ENCODE measurements at places on chromosomes 4 and X.

DNA sequence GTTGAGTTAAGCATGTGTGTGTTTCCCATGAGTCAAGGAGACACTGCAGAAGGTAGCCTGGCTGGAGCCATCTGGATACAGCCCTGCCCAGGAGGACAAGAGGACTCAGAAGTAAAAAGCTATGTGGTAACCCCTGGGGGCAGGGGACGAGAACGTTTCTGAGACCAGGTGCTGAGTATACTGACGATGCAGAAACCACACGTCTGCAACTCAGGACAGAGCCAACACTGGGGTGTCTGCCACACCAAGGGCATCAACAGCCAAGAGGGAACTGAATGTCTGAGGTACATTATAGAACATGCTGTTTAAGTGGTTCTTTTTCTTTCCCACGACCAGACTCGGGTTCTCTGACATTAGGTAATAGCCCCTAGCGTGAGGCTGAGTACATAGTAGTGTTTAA, 94.1 kb upstream of the GPR34 start:
- no peaks in the 10 kb centered on the region for H3K4me1 ChIP-seq
- H3K27ac ChIP-seq: peak overlapping the region; percentile 66
- H3K36me3 ChIP-seq: no peaks in the 10 kb centered on the region
- H3K27me3 ChIP-seq: no peaks in the 10 kb centered on the region

DNA sequence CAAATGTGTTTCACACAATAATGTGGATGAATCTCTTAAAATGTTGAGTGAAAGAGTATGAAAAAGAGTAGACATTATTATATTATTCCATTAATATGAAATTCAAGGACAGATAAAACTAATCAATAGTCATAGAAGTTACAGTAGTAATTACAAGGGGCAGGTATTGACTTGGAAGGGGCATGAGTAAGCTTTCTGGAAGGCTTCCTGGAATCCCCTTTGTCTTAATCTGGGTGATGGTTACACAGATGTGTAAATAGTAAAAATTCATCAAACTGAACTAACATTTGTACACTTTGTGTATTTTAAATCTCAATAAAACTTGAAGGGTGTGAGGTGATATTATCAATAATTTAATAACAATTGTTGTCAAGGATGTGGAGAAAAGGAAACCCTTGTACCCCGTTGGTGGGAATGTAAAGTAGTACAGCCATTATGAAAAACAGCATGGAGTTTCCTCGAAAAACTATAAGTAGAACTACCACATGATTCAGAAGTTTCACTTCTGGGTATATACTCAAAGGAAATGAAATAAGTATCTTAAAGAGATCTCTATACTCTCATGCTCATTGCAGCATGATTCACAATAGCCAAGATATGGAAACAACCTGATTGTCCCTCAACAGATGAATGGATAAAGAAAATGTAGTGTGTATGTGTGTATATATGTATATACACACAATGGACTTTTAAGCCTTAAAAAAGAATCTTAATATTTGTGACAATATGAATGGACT, 96.9 kb upstream of the MID1IP1 start:
- DNase-seq: no peak
- H3K27ac ChIP-seq: no peak overlapping the region
- no peaks in the 10 kb centered on the region for H3K36me3 ChIP-seq
- H3K4me3 ChIP-seq: no peak overlapping the region
- H3K4me1 ChIP-seq: no peaks in the 10 kb centered on the region

DNA sequence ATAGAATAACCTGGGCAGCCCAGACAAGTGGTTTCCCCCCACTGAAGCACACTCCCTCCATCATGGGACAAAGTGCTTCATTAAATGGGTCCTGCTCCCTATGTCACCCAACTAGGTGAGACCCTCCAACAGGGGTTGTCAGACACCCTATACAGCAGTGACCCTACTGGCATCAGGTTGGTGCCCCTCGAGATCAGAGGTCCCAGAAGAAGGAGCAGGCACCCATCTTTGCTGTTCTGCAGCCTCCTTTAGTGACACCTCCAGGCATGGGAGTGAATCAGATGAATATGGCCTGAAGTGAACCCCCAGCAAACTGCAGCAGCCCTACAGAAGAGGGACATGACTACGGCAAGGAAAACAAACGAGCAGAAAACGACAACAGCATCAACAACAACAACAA, 11.1 kb downstream of the NELFA start:
- DNase-seq: no peak
- no peaks in the 10 kb centered on the region for H3K27me3 ChIP-seq
- no peak overlapping the region for H3K4me3 ChIP-seq
- peaks cover 3% of the 10 kb centered on the region for H3K36me3 ChIP-seq
- H3K27ac ChIP-seq: no peak overlapping the region
- peaks cover 6% of the 10 kb centered on the region for H3K4me1 ChIP-seq

DNA sequence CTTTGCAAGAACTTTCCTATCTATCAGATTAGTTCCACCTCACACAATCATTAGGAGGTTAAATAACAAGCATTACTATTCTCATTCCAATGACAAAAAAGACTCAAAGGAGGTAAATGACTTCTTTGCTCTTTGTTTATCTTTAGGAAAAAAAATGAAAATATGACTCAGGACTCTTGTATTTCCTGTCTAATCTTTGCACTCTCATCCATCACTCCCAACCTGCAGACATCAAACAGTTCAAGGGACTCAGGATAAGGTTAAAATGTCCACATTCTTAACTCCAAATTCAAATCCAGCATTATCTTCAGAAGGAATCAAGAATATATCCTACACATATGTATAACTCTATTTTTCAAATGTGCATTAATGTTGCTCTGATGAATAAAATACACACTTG, 139.6 kb downstream of the UNC5C start:
- peaks cover 4% of the 10 kb centered on the region for H3K4me1 ChIP-seq
- no peak overlapping the region for H3K4me3 ChIP-seq
- H3K36me3 ChIP-seq: no peaks in the 10 kb centered on the region
- H3K27me3 ChIP-seq: no peaks in the 10 kb centered on the region
- H3K27ac ChIP-seq: no peak overlapping the region
- no peak for DNase-seq

DNA sequence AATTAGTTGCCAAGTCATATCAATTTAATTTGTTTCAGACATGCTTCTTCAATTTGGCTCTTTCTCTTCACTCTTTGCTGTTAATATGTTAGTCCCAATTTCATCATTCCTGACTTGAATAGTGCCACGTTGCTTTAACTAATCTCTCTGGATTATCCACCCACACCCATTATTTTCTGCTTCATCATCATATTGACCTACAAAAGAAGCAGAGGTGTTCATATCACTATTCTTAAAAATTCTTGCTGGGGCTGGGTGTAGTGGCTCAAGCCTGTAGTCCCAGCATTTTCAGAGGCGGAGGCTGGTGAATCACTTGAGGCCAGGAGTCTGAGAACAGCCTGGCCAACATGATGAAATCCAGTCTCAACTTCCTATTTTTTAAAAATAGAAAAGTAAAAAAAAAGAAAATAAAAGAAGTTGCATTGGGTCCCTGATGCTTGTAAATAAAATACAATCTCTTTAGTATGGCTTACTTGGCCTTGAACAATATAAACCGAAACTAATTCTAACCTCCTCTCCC, 65.7 kb upstream of the KCNIP4 start:
- H3K36me3 ChIP-seq: no peaks in the 10 kb centered on the region
- no peaks in the 10 kb centered on the region for H3K27me3 ChIP-seq

GRCh38 chr4:144295286-144295995, 154.9 kb upstream of the GYPA start:
- H3K36me3 ChIP-seq: no peaks in the 10 kb centered on the region
- H3K27me3 ChIP-seq: no peaks in the 10 kb centered on the region
- no peak for DNase-seq
- H3K4me3 ChIP-seq: no peak overlapping the region
- no peak overlapping the region for H3K27ac ChIP-seq

DNA sequence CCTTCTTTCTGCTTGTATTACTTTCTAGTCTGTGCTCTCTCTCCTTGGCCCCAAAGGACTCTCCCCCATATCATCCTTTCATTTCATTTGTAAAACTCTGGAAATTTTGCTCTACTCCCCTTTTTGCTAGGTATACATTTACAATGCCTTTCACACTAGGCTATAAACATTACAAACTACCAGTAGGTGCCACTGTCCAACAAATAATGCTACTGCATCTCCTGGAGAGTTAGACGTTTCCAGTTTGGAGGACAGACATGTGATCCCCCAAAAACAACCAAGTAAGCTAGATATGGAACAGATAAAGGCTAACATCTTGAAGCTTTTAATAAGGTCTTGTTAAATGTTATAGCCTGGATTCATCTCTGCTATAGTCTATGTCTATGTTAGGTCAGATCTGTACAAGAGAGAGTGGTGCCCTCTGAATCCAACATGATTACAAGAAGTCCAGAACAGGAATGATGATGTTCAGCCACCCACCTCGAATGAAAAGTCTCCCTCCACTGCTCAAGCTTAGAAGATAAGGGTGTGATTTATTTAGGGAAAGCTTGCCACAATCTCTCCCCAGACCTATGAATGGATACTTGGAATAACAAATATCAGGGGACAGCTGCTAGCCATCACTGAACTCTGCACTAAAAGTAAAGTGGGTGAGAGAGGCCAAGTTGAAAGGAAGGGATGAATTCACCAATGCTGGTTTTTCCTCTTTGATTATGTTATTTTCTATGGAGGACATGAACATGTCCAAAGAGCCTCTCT, 14.3 kb downstream of the CBR4 start:
- peaks cover 22% of the 10 kb centered on the region for H3K36me3 ChIP-seq
- H3K27ac ChIP-seq: no peak overlapping the region
- DNase-seq: no peak
- no peak overlapping the region for H3K4me3 ChIP-seq

DNA sequence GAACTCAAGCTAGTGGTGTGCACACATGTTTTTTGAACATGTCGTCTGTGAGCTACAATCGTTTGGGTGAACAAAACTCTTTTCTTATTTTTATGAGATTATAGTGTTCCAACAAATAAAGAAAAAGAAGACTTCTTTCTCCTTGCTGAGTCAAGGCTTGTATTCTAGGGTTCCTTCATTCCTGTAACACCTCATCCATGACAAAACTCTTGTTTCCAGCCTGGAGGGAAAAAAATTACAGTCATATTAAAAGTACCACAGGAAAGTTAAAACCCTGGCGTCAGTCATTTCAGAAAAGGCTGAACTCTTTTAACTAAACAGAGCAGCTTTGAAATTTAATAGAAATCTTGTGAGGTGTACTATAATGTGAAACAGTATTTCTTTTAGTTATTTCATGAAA, 79.2 kb upstream of the BOD1L1 start:
- H3K4me3 ChIP-seq: no peak overlapping the region
- H3K27ac ChIP-seq: no peak overlapping the region
- H3K36me3 ChIP-seq: no peaks in the 10 kb centered on the region
- DNase-seq: no peak
- no peaks in the 10 kb centered on the region for H3K27me3 ChIP-seq

DNA sequence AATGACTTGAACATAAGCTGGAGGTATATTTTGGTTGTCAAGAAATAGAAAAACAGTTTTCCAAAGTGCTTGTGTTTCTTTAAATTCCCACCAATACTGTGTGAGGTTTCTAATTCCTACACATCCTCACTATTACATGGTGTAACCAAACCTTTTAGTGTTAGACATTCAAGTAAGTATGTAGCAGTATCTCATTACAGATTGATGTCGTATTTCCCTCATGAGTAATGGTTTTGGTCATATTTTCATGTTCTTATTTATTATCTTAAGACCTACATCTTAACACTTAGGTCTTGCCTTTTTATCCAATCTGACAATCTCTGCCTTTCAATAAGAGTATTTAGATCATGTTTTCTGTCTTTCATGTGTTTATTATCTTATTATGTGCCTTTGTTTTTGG, 253.7 kb upstream of the ANXA10 start:
- H3K27ac ChIP-seq: no peak overlapping the region
- no peaks in the 10 kb centered on the region for H3K4me1 ChIP-seq
- no peaks in the 10 kb centered on the region for H3K27me3 ChIP-seq
- no peaks in the 10 kb centered on the region for H3K36me3 ChIP-seq
- H3K4me3 ChIP-seq: no peak overlapping the region

- H3K4me1 ChIP-seq: no peaks in the 10 kb centered on the region
- no peak for DNase-seq
- H3K27me3 ChIP-seq: no peaks in the 10 kb centered on the region
- no peak overlapping the region for H3K4me3 ChIP-seq
- no peak overlapping the region for H3K27ac ChIP-seq
These were observed 72.8 kb upstream of the MTNR1A start for GRCh38 chr4:186628058-186628711.

DNA sequence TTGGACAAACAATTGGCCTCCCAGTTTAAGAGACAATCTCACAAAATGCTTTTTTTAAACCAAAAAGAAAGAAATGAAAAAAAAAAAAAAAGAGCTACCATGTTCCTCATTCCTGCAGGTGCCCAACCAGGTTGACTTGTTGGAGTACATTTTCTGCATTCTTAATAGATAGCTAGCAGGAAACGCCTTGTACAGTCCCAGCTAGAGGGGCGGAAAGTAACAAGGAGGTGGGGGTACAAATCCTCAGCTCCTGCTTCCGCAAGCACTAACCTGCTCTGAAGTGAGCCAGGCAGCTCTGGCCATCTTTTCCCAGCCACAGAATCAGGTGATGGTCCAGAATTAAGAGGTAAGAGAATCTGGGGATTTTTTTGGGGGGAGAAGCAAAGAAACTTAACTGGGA, at the start of gene VGLL1:
Gene VGLL1, plus strand, starts transcription at position 265 of the 400 bp plus-strand sequence. CDS start 3,806 bp downstream, outside the sequence.
- no peak within 1 kb of the TSS for H3K4me3 ChIP-seq
- no peaks in the 10 kb centered on the region for H3K36me3 ChIP-seq
- no peaks in the 10 kb centered on the region for H3K4me1 ChIP-seq
- no peaks in the 10 kb centered on the region for H3K27me3 ChIP-seq
- no peak for DNase-seq
- no peak within 1 kb of the TSS for H3K27ac ChIP-seq

- no peaks in the 10 kb centered on the region for H3K27me3 ChIP-seq
- no peak overlapping the region for H3K4me3 ChIP-seq
- DNase-seq: peak; percentile 89
- H3K27ac ChIP-seq: peak overlapping the region; percentile 75
- no peaks in the 10 kb centered on the region for H3K4me1 ChIP-seq
- H3K36me3 ChIP-seq: peaks cover 32% of the 10 kb centered on the region
These were observed 135.5 kb downstream of the AFAP1 start for GRCh38 chr4:7803992-7804755.

DNA sequence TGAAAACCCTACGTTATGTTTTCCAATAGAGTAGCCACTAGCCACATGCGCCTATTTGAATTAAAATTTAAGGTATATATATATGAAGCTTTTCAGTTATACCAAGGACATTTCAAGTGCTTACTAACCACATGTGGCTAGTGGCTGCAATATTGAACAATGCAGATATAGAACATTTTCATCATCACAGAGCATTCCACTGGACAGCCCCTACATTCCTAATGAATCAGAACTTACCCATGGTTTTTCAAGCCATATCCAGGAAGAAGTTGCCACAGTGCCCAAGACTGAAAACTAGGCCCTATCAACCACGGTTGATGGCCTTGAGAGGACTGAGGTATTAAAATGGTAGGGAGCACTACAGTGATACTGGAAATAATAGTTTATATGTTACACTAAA, 29.7 kb downstream of the NEK1 start:
- H3K4me3 ChIP-seq: no peak overlapping the region
- no peaks in the 10 kb centered on the region for H3K4me1 ChIP-seq
- no peak overlapping the region for H3K27ac ChIP-seq
- H3K27me3 ChIP-seq: no peaks in the 10 kb centered on the region
- no peak for DNase-seq
